CD4-positive, alpha-beta memory T cell (primary cell): ENCODE measurements at places on chromosomes 16 and 17. TPM values are rescaled to one million over a fixed set of nuclear protein-coding genes. Genes with fewer than 3 reads are reported as not detected.

- H3K27me3 ChIP-seq: no peaks in the 10 kb centered on the region
- no peaks in the 10 kb centered on the region for H3K36me3 ChIP-seq
- DNase-seq: no peak
- H3K4me1 ChIP-seq: no peaks in the 10 kb centered on the region
- H3K4me3 ChIP-seq: no peak overlapping the region
Observed at GRCh38 chr17:6145946-6146345, 75.8 kb downstream of the WSCD1 start.

GRCh38 chr17:48751733-48752398 lies 23.3 kb upstream of the HOXB13 start:
- no peak overlapping the region for H3K27ac ChIP-seq
- no peaks in the 10 kb centered on the region for H3K36me3 ChIP-seq
- H3K4me1 ChIP-seq: peaks cover 24% of the 10 kb centered on the region
- H3K4me3 ChIP-seq: no peak overlapping the region
- H3K27me3 ChIP-seq: peaks cover 91% of the 10 kb centered on the region
- no peak for DNase-seq

Gene ZNF423
- total RNA-seq: not detected

Gene SNN
- total RNA-seq: 20.4 TPM

Gene C1QTNF1
- total RNA-seq: not detected

GRCh38 chr17:6843241-6843880 lies 11.8 kb upstream of the TEKT1 start:
- no peak for DNase-seq
- no peaks in the 10 kb centered on the region for H3K27me3 ChIP-seq
- no peak overlapping the region for H3K4me3 ChIP-seq
- no peak overlapping the region for H3K27ac ChIP-seq
- H3K4me1 ChIP-seq: peaks cover 10% of the 10 kb centered on the region

- no peak overlapping the region for H3K4me3 ChIP-seq
- no peaks in the 10 kb centered on the region for H3K36me3 ChIP-seq
- H3K27me3 ChIP-seq: no peaks in the 10 kb centered on the region
- no peak for DNase-seq
- no peaks in the 10 kb centered on the region for H3K4me1 ChIP-seq
Observed at GRCh38 chr17:28421787-28422305, 15.8 kb upstream of the SLC46A1 start.

Gene MYO15A
- 2.2 TPM for total RNA-seq

GRCh38 chr16:8583732-8584131 lies 6.6 kb downstream of the TMEM114 start:
- DNase-seq: no peak
- no peak overlapping the region for H3K4me3 ChIP-seq
- no peaks in the 10 kb centered on the region for H3K4me1 ChIP-seq
- H3K27ac ChIP-seq: no peak overlapping the region
- H3K27me3 ChIP-seq: peaks cover 3% of the 10 kb centered on the region
- H3K36me3 ChIP-seq: no peaks in the 10 kb centered on the region

- no peaks in the 10 kb centered on the region for H3K27me3 ChIP-seq
- no peak overlapping the region for H3K27ac ChIP-seq
- H3K4me1 ChIP-seq: no peaks in the 10 kb centered on the region
- H3K4me3 ChIP-seq: no peak overlapping the region
- no peaks in the 10 kb centered on the region for H3K36me3 ChIP-seq
Observed at GRCh38 chr17:79501910-79502309, 108.9 kb downstream of the RBFOX3 start.

DNA sequence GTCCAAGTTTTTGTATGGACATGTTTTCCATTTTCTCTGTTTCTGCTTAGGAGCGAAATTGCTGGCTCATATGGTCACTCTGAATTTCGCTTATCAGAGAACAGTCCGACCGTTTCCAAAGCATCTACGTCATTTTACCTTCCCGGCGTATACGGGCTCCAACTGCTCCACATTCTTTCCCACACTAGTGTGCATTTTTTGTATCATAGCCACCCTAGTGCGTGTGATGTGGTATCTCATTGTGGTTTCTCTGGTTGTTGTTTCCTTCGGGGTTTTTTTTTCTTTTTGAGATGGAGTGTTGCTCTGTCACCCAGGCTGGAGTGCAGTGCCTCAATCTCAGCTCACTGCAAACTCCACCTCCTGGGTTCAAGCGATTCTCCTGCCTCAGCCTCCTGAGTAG lies 31.0 kb upstream of the BHLHA9 start:
- no peaks in the 10 kb centered on the region for H3K27me3 ChIP-seq
- peaks cover 19% of the 10 kb centered on the region for H3K4me1 ChIP-seq

DNA sequence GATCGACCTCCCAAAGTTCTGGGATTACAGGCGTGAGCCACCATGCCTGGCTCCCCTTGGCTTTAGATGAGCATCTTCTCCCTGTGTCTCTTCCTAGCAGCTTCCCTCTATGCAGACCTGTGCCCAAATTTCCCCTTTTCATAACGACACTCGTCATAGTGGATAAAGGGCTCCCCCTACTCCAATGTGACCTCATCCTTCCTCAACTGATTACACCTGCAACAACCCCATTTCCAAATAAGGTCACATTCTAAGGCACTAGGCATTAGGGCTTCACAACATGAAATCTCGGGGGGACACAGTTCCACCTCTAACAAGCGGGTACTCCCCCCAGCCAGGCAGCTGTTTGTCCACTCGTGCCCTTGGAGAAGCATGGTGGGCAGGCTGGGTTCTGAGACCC lies 10.3 kb downstream of the KIF19 start:
- no peak for DNase-seq
- H3K4me1 ChIP-seq: no peaks in the 10 kb centered on the region
- no peaks in the 10 kb centered on the region for H3K27me3 ChIP-seq

DNA sequence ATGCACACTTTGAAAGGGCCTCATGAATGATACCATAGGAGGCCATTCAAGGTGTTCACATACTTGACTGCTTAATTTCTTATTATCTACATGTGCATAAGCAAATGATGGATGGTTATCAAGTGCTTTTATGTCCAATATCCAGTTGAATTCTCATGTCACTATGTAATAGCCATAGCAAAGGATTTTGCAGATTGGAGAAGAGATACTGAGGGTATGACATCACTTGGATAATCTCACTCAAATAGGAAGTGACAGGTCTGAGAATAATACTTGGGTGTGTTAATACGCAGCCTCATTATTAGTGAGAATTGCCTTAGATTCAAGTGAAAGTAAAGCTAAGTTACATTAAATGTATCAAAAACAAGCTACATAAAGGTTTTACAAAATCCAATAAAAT lies 1208.6 kb downstream of the CDH11 start:
- H3K4me3 ChIP-seq: no peak overlapping the region
- H3K27ac ChIP-seq: no peak overlapping the region
- DNase-seq: no peak
- no peaks in the 10 kb centered on the region for H3K36me3 ChIP-seq
- no peaks in the 10 kb centered on the region for H3K4me1 ChIP-seq
- no peaks in the 10 kb centered on the region for H3K27me3 ChIP-seq

Gene ADGRG3
- not detected for total RNA-seq
